Fibroblast of the aortic adventitia (primary cell): ENCODE measurements at places on chromosomes 13 and 19.
A peak's percentile ranks its signal among the peaks of the same experiment; 100 is the strongest.

DNA sequence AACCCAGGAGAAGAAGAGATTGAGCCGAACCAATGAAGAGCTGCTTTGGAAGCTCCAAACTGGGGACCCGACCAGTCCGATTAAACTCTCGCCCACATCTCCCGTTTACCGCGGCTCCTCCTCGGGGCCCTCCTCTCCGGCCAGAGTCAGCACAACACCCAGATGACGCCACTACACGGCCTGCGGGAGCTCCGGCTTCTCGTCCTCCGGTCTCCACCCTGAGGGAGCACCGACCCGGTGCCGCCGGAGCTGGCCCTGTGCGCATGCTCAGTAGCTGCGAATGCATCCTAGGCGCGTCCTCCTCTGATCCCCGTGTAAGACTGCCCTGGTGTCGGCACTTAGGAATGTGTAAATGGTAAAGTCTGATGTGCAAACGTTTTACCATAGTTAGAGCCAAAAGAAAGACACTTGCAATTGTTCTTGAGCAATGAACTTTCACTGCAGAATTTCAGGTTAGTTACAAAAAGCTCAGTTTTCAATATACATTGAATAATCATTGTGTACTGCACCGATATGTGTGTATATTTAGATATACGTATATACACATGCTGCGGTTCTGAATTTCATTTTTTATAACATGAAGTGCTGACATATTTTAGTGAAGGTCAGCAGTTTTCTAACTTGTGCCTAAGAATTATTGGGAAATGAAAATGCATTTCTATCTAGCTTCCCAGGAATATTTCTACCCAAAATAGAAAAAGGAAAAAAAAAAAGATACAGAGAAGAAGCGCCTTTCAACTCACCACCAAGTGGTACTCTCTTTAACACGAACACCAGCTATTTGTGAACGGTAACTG, 92.2 kb downstream of the SLC7A1 start:
- peak; percentile 17 for DNase-seq

- no peak for DNase-seq
Measured at GRCh38 chr19:34732612-34733211, 1.3 kb upstream of the ZNF181 start.

- DNase-seq, result peak; percentile 18
Measured at GRCh38 chr13:38980750-38981078, 9.9 kb downstream of the STOML3 start.

DNA sequence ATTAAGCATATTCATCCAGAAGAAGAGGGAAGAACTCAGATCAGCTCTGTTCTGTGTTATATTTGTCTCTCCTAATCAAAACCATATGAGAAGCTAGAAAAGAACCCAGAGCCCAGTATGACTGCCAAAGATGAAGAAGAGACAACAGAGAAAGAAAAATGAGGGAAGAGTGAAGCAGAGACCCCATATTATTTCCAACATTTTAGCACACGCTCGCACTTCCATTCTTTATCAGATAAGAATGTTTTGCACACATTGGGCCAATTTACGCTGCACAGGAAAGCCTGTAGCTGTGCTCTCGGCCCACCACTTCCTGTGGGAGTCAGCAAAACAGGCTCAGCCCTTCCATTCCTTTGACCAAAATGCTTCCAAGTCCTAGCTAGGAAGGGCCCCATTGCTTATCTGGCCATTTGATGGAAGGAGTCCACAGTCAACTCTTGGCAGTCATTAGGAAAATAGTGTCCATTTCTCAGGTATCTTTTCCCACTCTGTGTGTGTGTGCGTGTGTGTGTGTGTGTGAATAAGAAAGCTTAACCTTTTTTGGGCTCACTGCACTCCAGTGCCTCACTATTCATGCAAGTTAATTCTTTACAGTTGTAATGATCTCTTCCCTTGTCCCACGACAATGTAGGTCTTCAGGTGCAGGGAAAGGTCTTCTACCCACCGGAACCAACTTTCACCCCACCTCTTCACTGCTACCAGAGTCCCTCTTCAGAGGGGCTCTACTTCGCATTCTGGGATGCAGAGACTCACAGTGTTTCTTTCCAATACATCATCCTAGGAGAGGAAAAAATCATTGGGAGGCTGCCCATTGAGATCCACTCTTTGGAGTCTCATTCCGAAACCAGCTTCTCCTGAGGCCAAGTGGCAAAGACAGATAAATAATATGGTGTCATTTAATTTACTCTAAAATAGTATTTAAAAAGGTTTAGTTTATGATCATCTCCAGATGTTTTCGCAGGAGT, 237.5 kb downstream of the COG6 start:
- peak; percentile 99 for DNase-seq
